SJCRH30 (cell line): ENCODE measurements at places on chromosomes 6 and 20.

DNA sequence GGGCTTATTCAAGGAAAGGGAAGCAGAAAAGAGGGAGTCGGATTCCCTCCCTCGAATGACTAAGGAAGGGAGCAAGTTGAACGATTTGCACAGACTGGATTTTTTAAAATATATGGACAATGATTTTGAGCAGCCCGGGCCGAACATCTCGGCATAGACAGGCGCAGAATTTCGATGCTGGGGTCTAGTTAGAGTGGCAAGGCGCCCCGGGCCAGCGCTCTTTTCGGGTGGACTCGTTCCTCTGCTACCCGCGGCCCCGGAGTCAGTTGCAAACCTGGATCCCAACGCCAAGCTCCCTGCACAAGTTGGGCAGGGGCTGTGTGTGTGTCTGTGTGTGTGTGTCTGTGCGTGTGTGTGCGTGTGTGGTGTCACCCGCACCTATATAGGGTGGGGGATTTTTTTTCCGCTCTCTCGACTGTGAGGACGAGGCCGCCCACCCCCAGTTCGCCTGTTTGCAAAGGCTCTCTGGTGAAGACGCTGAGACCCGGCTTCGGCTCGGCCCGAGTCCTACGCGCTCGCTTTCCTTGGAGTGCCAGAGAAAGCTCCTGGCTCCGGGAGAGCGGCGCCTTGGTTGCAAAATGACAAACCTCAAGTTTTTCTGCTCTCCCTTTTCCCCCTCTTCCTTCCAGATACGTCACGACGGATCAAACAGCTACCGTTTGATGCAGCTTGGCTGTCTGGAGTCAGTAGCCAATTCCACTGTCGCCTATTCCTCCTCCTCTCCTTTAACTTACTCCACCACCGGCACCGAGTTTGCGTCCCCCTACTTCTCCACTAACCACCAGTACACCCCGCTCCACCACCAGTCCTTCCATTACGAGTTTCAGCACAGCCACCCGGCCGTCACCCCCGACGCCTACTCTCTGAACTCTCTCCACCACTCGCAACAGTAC, 1.4 kb downstream of the TFAP2D start:
- no peak for DNase-seq

GRCh38 chr6:39251406-39251805, 22.1 kb upstream of the KCNK5 start:
- no peak for DNase-seq

GRCh38 chr6:11368264-11368663, 135.8 kb upstream of the NEDD9 start:
- DNase-seq = no peak

- no peak for DNase-seq
Observed at GRCh38 chr6:71187141-71187540, 101.5 kb upstream of the OGFRL1 start.
